ENCODE measurements at places on chromosomes 12 and 14.

- DNase-seq = no peak
These were observed 152.7 kb upstream of the KITLG start for GRCh38 chr12:88733008-88733407.

DNA sequence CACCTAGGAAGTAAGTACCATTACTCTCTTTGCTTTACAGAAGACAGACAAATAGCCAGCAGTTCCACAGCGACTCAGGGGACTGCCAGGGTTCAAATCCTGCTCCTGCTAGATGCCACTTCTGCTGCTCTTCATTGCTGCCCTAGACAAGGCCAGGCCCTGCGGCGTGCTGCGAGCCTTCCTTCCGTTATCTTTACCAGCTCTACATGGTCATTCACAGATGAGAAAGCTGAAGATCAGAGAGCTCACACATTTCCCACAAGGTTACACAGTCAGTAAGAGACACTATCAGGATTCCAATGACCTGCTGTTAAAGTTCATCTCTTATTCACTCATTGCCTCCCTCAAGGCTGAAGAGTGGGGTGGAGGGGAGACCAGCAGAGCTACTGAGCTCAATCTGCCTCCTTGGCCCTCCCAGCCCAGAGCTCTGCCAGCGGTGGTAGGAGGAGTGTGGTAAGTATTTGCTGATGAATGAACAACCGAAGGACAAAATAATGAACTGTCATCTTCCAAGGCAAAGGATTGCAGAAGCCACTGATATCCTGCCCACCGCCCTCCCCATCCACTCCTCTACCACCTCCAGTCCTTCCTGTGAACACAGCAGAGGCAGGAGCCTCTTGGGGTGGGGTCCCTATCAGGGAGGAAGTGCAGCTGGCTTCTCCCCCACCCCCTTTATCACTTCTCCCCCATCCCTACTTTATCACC lies 14.6 kb upstream of the HDAC7 start:
- DNase-seq = no peak

- DNase-seq = no peak
These were observed 13.2 kb downstream of the KCNH3 start for GRCh38 chr12:49552014-49552413.

DNA sequence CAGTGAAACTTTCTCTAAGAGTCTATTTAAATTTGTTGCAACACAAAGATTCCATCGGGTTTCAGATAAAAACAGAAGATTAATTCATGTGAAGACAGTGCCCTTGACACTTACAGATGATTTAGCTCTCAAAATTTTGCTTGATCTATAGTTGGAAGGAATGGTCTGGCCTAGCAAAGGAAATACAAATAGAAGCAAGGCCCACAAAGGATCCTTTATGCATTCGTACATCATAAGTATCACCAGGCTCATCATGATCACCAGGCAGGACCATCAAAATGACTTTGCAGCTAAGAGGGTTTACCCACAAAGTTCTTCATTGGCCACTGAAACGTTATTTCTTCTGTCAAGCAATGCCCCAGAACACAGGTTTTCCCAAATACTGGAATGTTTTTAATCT lies 24.8 kb downstream of the JKAMP start:
- DNase-seq = no peak

GRCh38 chr14:106694638-106695393 lies 1168.4 kb downstream of the TMEM121 start:
- no peak for DNase-seq

DNA sequence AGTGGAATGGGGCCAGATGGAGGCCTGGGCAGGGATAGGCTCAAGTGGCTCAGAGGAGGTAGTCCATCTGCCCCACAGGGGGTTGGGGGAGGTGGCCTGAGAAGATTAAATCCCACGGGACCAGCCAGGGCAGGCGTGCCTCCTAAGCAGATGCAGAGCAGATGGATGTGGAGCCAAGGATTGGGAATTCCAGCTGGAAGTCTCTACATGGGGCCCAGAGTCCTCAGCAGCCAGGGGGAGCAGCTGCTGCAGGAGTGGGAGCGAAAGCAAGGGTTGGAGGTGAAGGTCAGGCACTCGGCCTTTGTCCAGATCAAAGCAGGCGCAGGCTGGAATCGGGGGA lies 42.4 kb upstream of the VRK1 start:
- no peak for DNase-seq

DNA sequence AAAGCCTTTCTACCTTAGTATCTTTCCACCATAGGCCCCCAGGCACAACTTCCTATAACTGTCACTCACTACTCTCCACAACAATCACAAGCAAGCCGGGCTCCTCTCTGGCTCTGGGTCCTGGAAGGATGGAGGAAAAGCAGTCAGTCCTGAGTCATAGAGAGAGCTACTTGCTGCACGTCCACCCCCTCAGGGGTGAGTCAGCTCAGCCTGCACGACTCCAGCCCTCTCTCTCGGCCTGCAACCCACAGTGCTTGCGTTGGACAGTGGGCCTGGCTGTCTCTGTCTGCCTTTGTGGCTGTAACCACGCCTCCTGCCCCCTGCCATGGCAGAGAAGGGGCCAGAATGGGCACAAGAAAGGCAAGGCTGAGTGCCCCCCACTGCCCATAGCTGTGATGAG lies 154.1 kb upstream of the FKBP4 start:
- no peak for DNase-seq

- DNase-seq = no peak
These were observed 22.8 kb upstream of the SSPN start for GRCh38 chr12:26172539-26172938.

GRCh38 chr12:92002673-92003382 lies 142.8 kb downstream of the BTG1 start:
- no peak for DNase-seq

DNA sequence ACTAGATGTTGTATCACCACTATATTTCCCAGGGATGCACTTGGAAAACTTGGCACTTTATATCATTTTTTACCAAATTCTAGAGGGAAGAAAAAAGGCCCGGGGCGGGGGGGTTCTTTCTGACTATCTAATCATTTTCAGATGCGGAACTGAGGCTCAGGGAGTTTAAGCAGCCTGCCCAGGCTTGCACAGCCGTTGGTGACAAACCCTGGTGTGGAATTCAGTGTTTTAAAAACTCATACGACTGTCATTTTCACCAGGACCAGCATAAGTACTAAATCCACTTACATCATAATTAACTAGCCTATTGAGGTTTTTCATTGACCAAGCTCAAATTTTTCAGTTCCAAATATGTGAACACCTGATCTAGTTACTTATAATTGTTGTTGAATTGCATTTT lies 181.0 kb downstream of the IPO8 start:
- DNase-seq = no peak

- DNase-seq = no peak
These were observed 67.8 kb downstream of the WSCD2 start for GRCh38 chr12:108196921-108197320.

DNA sequence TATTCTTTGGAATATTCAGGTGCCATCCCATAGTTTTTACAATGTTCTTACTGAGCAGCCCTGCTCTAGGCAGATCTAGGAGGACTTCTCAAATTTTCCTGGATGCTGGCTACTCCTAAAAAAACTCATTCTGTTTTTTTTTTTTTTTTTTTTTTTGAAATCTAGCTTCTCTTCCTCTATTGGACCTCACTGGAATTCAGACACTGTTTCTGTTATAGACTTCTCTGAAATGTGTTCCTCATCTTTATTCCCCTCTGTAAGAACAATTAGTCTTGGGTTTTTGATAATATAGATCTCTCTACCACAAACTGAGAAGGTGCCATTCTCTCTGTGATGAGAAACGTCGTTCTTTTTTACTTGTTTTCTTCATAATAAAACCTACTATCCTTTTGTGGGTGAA lies 115.3 kb upstream of the CCND2 start:
- DNase-seq = no peak

DNA sequence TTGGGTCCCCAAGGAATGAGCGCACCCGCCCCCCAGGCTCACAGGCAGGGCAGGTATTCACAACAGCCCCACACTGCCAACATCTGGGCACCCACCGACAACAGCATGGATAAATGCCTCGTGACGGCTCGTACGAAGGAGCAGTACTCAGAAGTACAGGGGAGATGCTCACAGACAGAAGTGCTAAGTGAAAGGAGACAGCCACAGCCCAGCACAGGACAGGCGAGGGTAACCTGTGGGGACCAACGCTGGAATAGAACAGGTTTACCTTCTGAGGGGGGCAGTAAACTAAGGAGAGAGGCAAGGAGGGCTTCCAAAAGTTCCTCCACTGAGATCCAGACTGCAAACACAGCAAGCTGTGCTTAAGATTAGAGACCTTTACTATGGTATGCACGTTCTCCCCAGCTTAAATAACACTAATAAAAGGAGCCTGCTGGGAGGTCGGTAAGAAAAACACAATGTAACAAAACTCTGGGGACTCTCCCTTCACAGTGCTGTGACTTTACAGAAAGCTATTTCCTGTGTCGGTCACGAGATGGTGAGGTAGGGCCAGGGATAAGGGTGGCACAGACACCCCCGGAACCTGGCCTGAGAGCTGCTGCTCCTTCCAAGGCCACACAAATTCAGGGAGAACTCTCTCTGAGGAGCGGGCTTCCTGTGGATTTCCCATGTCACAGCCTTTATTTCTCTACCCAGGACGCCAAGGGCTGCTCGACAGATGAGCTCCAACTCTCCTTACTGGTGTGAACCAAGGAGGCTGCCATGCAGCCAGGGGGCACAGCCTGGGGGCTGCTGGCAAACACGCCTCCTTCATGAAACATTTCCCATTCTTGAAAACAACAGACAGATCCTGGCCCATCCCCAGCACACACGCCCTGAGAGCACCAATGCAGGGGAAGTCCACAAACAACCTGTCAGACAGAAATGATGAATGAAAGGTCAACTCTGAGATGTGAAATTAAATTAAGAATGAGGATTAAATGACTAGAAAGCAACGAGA lies 26.3 kb downstream of the SLC15A4 start:
- no peak for DNase-seq

GRCh38 chr12:3964439-3964838 lies 91.2 kb upstream of the PARP11 start:
- no peak for DNase-seq

- DNase-seq = no peak
These were observed 51.2 kb upstream of the CAPRIN2 start for GRCh38 chr12:30805959-30806358.

DNA sequence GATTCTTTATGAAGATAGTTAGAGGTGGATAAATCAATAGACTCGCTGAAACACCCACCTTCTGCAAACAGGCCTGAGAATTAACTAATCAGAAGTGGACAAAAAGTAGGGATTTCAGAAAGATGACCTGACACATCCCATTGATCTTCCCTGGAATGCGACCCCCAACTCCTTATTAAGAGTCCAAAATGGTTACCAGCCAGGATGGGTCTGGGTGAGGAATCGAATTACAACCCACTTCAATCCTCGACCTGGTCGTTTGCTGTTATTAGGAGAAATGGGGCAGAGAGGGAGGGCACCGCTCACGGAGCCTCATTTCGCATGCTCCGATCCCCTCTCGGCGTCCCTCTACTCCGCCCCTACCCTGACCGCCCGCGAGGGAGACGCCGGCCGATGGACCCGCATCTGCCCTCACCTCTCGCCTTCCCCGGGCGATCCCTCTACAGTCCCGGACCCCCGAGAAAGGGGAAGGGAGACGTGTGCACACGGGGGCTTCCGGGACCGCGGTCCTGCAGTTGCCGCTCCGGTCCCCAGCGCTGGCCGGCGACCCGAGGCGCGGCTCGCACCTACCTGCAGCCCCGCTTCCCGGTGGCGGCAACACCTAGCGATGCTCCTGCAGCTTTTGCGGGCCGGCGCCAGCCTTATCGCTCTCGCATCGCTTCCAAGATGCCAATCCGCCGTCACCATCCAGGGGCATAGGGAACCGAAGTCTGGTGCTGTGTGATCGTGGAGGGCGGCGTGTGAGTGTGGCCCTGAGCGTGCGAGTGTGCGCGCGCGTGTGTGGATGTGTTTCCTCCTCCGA lies 69.3 kb upstream of the USP15 start:
- DNase-seq = no peak

- DNase-seq = no peak
These were observed 479.2 kb downstream of the RPS29 start for GRCh38 chr14:49106741-49107667.

- no peak for DNase-seq
These were observed 255.5 kb downstream of the SNAPC1 start for GRCh38 chr14:62017651-62018230.

DNA sequence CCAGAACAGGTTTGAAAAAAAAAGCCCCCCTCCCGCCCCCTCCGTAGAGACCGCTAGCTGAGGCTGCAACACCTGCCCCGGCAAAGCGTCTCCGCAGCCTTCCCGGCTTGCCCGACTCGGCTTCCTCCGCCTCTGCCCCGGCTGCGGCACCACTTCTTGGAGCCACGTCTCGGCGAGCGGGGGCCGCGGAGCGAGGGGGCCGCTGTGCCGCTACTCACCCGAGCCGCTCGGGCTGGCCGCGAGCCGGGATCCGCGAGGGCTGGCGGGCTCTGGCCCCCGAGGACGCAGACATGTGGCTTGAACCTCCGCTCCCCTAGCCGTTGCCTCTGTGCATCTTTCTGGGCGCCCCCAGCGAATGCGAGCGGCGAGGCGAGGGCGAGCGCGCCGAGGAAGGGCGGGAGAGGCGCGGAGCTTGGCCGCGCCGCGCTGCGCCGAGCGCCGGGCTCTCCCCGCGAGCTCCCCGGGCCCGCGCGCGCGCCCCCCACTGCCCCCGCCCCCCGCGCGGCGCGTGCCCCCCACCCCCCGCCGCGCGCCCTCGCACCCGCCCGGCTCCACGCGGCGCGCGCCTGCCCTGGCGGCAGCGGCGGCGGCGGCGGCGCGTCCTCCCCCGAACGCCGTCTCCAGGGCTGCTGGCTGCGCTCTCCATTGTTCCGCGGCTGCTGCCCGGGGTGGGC lies 249.5 kb downstream of the APAF1 start:
- DNase-seq = no peak

GRCh38 chr14:81436296-81437138 lies 36.4 kb upstream of the STON2 start:
- DNase-seq = no peak

DNA sequence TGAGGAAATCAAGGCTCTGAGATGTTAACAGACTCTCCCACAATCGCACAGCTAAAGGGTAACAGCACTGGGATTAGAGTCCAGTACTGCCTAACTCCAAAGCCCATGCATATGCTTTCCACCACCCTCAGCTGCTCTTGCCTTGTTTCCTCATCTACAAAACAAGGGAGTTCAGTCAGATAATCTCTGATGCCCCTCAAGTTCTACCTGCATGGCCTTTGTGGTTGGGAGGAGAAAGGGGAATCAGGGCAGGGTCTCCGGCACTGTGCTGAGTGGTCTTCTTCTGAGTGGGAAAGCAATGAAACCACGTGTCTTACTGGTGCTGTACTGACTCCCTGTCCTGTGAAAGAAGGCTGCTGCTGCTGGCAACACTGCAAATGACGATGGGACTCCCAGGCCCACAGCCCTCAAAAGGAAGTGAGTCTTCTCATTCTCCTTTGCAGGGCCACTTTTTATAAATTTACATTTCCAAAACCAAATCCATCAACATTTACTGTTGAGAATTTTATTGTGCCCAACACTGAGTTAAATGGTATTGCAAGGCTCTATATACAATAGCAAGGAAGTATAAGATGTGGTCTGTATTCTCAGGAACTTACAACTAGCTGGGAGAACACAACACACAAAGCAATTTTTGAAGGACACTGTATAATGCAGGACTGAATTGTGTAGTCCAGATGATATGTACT lies 19.7 kb upstream of the DUSP16 start:
- DNase-seq = no peak
